ENCODE measurements at places on chromosomes 13 and 19. TPM values are rescaled to one million over a fixed set of nuclear protein-coding genes. Genes with fewer than 3 reads are reported as not detected.

The UBA52 gene
- 959 TPM for total RNA-seq

The SSC5D gene
- 13.9 TPM for total RNA-seq

The ZNF383 gene
- 5.7 TPM for total RNA-seq

The ICAM4 gene
- total RNA-seq = 2.3 TPM

The NPAS1 gene
- not detected for total RNA-seq

The SLITRK6 gene
- not detected for total RNA-seq

The EXOC3L2 gene
- total RNA-seq = 4.8 TPM

DNA sequence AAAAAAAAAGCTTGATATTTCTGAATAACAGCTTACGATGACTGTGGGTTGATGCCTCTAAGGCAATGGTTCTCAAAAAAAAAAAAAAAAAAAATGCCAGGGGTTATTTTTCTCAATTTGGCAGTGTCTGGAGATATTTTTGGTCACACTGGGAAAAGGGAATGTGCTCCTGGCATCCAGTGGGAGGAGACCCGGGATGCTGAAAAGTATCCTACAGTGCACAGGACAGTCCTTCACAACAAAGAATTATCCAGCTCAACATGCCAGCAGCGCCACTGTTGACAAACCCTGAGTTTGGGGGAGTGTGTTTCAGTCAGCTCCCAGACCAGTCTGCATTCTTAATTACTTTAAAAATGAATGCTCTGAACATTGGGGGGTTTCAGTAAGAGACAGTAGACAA lies 54.5 kb downstream of the FLT3 start:
- DNase-seq = no peak

GRCh38 chr19:47587295-47587694 lies 14.3 kb upstream of the ZNF541 start:
- no peak for DNase-seq

DNA sequence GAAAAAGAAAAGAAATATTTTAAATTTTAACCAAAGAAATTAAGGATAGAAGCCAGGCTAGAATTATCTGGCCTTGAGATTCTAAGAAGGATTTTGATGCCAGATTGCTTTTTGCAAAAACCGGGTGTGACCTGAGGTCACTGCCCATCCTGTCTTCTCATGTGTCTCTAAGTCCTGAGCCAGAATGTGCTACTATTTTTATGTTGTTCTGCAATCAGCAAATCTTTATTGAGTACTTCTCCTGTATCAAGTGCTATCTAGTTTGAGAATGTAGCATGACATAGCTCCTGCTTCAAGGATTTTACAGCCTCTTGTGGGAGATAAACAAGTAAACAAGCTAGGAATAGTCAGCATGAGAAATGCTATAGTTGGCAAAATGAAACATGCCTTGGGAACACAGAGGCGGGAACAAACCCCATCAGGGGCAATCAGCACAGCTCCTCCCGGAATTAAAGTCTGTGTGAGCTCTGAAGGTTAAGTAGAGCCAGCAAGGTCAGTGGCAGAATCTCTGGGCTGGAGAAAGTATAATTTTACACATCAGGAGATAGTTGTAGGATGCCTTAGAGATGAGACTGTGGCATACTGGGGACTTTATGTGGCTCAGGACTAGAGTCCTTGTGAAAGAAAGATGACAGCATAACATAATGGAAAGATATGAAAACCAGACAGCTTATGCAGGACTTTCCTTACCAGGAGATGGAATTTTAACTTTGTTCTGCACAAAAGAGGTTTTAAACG lies 899.5 kb upstream of the SLC10A2 start:
- no peak for DNase-seq

GRCh38 chr13:111944171-111944583 lies 122.8 kb upstream of the SOX1 start:
- DNase-seq = peak; percentile 85

DNA sequence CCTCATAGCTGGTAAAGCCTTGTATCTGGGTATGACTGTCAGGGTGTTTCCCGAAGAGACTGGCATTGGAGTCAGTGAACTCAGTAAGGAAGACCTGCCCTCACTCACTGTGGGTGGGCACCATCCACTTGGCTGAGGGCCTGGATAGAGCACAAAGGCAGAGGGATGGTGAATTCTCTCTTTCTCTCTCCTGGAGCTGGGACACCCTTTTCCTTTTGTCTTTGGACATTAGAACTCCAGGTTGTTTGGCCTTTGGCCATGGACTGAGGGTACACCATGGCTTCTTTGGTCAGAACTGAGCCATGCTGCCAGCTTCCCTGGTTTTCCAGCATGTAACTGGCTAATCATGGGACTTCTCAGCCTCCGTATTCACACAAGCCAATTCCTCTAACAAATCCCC lies 4.6 kb upstream of the CEACAM1 start:
- DNase-seq = peak; percentile 60

DNA sequence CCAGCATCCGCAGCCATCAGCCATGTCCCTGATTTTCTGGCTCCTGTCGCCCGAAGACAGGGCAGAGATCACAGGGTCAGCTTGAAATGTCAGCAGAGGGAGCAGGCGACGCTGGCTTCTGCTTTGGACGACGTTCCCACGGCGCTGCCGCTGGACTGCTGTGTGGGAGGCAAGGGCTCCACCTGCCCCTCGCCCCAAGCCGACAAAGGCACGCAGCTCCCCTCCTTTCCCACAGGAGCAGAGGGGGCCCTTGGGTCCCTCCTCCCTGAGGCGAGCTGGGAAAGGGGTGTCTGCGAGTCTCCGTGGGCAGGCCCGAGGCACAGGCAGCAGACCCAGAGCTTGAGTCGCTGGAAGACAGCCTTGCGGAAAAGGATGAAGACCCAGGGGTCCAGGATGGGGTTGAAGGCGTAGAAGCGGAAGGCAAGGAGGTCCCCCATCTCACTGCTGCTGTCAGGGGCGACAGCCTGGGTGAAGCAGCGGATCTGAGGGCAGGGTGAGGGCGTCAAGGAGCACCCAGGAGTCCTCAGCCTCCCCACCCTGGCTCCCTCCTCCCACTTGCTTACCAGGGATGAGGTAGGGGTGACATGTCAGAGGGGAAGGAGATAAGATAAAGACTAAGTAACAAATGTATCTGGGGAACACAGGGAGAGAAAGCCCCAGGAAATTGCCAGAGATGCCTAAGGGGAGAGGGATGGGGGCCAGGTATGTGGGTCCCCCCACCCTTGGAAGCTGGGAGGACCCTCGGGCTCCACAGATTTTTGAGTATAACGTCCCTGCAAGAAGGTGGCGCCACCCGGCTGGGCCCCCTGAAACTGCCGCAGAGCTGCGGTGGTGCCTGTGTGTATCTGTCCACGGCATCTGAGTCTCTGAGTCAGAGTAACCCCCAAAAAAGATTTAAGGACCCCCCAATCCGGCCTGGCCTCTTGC lies 3.4 kb downstream of the PTGIR start:
- no peak for DNase-seq

DNA sequence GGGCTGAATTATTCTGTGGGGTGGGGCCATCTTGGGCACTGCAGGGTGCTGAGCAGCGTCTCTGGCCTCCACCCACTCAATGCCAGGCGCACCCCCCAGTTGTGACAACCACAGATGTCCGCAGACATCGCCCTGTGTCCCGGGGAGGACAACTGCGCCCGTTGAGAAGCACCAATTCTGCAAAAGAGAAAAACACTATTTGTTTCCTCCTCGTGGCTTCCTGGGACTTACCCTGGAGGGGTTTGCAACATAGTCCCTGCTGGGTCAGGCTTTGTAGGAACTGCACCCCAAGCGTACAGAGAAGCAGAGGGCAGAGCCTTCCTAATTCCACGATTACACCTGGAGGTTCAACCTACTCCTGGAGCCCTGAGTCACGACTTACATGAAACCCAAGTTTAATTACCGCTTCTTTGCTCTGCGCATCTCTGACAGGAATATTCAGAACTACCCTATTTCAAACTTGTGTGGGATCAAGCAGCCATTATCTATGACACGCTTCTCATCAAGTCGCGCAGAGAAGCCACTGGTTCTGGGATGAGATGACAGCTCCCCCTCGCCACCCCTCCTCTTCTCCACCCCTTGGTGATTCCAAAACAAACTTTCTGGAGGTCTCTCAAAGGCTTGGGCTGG lies 11.1 kb upstream of the SLC39A3 start:
- DNase-seq = no peak

GRCh38 chr19:778910-779653 lies 18.2 kb upstream of the PTBP1 start:
- DNase-seq = no peak

DNA sequence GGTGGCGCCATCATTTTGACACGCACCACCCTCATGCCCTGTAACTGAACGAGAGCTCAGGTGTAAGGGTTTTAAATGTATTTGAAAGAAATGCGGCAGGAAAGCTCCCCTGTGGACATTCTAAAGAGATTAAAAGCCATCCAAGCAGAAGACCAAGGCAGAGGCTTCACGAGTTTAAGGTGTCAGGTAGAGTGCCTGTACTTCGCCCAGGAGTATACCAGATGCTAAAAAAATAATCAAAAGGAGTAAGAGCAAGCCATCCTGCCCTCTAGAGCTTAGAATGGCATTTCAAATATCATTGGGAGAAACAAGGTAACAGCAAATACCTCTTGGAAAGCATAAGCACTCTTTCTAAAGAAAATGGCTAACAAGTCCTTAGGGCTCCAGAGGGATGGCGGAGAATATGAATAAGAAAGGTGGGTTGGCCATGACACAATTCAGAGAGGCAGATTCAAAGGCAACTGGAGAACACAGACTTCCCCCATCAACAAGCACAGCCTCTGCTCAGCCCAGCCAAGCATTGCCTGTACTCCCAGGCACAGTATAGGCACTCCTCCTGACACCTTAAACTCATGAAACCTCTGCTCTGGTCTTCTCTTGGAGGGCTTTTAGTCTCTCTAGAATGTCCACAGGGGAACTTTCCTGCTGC lies 447.6 kb downstream of the SUCLA2 start:
- no peak for DNase-seq

DNA sequence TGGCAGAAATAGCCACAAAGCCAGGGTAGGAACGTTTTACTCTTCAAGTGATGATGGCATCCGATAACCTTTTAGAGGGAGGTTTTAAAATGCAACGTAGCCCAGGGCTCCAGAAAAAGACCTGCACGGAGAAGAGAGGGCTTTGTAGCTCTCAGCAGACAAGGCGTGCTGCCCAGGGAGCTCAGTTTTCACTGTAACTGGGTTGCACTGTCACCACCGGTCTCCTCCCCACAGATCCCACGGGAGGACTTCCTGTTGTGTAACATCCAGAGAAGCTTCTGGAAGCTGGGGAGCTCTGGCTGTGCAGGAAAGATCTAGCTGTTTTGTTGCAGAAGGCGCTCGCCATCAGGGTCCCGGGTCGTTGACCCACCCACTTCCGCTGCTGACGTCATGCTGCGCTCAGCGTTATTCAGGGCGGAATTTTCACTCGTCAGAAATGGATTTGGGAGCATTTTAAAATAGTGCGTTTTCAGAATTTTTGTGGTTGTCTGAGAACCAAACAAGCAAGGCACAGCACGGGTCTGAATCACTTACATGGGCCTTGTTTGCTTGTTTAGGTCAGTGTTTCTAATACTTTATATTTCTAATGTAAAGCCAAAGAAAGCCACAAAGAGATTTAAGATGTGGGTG lies 50.8 kb downstream of the ATP11A start:
- no peak for DNase-seq

GRCh38 chr19:14654786-14655560 lies 19.7 kb downstream of the ADGRE3 start:
- peak; percentile 22 for DNase-seq

DNA sequence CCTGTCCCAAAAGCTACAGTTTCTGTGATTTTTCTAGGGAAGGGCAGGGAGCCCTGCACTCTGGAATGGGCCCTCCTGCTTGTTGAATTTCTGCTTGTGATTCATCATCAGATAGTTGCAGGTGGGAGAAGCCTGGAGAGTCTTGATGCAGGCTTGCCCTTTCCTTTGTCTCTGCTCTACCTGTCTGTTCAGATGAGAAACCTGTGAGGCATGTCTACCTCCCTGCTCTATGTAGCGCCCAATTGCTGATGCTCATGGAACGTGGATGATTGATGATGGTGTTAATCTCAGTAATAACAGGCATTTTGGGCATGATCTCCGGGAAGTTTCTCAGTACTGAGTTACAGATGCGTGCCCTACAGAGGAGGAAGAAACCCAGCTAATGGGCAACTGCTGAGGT lies 10.9 kb upstream of the CBY2 start:
- DNase-seq = no peak

DNA sequence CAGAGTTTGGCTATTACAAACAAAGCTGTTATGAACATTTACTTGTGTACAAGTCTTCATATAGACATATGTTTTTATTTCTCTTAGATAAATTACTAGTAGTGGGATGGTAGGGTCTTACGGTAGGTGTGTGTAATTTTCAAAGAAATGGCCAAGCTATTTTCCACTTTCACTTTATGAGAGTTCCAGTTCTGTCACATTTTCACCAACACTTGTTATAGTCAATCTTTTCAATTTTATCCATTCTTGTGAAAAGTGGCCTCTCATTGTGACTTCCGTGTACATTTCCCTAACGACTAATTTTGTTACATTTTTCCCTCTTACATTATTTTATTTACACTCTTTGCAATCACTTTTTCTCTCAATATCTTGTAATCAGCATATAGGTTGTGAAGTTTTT lies 18.3 kb downstream of the MBD3L1 start:
- DNase-seq = no peak

- DNase-seq = no peak
Measured at GRCh38 chr13:75704927-75705288, 68.8 kb downstream of the LMO7 start.

Data from mesenteric fat pad (tissue), 1 donor.